ENCODE measurements at places on chromosomes 2 and 18.

DNA sequence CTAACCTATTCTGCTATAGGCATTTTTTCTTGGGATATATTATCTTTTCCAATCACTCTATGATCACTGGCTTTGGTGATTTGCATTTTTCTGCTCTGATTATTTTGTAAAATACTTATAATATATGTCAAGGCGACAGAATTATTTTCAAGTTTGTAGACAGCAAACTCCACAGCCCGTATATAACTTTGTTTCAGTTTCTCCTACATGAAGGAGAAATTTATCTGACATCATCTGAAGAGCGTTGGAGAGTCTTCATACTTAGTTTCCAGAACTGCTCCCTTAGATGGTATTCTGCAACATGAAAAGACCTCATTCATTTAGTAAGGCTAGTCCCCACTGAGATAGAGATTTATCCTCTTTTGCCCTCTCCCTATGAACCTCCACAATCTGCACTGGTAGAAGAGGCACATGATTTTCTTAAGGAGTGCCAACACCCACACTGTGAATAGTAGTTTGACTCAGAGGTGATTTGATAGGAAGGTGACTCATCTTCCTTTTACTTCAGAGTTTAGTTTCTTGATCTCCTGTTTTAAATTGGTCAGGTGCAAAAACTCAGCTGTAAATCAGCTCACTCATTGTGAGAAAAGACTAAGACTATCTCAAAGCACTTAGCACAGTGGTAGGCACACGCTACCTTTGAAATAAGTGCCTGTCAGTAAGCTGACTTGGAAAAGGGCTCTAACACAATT lies 1848.6 kb upstream of the CELF4 start:
- DNase-seq = no peak

- DNase-seq = no peak
Observed at GRCh38 chr2:38900726-38901125, 11.1 kb downstream of the ARHGEF33 start.

GRCh38 chr2:215680605-215681598 lies 245.0 kb upstream of the FN1 start:
- DNase-seq = no peak

DNA sequence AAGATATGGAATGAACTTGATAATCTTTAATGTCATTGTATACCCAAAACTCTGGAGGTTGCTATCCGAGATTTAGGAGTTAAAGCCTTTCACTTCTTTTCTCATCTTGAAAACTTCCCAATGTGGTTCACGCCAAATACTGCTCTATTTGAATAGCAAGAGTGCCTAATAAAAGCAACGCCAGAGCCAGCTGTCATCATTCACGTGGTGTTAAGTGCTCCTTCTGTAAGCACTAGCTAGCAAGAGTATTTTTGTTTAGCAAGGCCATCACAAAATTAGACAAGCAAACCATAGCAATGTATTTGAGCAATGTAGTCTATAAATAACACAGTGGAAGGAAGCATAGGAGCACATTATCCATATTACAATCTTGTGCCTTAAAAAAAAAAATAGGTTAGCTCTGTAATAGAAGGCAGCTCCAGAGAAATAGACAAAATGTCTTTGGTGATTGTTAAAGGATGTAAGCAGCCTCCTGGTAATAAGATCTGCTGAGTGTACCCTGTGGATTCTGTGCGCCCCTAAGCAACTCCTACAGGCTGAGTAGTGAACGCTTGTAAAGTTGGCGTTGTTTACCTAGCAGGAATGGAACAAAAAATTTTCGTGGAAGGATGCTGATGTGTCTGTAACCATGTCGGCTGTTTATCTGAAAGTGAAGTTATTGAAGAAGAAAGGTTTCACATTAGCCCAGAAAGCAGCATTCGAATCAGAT lies 518.0 kb downstream of the CNTNAP5 start:
- no peak for DNase-seq

DNA sequence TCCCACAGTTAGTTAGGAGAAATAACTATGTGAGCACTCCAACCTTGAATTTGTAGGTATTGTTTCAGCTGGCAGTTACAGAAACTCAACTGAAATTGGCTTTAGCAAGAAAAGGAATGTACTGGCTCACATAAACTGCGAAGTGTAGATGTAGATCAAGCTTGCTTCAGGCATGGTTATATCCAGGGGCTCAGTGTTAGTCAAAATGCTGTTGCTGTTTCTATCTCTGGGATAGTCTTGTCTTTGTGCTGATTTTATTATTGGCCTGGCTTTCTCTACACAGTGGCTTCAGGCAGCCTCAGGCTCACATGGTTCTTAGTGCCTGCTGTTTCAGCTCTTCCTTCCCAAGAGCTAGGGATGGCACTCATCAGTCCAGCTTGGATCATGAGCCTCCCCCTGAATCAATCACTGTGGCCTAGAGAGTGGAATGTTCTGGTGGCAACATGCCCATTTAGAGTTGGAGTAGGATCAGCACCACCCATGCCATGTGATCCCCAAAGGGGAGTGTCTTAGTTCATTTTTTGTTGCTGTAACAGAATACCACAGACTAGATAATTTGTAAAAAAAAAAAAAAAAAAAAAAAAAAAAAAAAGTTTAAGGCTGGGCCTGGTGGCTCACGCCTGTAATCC lies 69.1 kb upstream of the FOXI3 start:
- DNase-seq = no peak

GRCh38 chr2:240921311-240921994 lies 15.3 kb downstream of the CROCC2 start:
- DNase-seq = no peak

- DNase-seq = no peak
Observed at GRCh38 chr2:30365201-30365600, 81.8 kb upstream of the LCLAT1 start.

DNA sequence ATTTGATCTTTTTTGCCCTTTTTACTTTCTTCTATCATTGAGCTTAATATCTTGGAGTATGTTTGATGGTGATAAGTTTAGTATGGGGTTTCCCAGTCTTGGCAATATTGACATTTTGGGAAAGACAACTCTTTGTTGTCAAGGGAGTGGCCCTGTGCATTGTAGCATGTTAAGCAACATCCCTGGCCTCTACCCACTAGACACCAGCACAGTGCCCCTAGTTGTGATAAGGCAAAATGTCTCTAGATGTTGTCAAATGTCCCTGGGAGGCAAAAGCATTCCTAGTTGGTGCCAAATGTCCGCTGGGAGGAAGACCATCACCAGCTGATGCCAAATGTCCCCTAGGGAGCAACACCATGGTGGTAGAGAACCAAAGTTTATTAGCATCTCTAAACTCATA lies 28.2 kb downstream of the GULP1 start:
- DNase-seq = no peak

DNA sequence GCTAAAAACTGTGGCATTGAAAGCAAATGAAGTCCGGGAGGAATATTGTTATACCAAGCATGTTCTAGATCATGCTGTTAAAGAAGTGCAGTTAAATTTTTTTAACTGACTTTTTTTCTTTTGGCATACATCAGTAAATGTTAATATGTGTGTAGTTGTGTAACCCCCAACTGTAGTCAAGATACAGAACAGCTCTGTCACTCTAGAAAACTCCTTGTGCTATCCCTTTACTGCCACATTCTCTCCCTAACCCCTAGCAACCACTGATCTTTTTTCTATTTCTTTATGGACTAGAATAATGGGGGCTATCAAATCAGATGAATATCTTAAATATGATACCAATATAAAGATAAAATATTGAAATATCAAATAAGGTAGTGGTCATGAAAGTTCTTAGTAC lies 46.4 kb downstream of the LCLAT1 start:
- DNase-seq = no peak

DNA sequence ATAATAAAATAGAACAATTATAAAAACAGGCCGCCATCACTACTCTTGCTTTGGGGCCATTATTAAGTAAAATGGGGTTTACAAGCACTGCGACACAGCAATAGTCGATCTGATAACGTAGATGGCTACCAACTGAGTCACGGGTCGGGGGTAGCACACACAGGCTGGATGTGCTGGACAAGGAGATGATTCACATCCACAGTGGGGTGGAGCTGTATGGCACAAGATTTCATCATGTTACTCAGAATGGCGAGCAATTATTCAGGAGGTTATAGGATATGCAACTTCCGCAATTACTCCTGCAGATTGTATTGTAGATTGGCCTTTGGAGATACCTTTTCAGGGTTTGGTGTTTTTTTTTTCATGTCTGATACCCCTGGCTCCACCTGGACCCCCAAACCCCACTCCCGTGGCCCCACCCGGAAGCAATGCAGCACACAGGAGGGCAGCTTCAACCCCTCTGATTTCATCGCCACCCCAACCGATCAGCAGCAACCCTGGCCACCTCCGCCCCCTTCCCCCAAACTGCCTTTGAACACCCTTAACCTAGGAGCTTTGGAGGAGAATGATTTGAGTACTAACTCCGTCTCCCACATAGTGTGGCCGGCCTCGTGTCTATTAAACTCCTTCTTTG lies 21.4 kb upstream of the MLPH start:
- DNase-seq = no peak

DNA sequence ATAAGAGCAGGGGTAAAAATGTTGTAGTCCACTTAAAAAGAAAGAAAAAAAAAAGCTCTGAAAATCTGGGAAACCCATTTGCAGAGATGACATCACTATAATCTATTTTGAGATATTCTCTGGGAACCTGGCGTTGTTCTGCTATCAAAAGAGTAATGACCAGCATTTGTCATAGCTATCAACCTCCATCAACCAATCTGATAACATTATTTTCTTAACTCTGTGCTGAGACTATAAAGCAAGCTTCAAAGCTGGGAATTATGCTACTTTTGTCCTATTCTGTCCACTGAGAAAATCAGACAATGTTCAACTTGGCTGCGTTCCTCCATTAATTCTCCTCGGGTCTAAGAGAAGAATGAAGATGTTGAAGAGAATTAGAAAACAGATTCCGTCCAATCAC lies 107.5 kb downstream of the STK39 start:
- DNase-seq = no peak
